Bronchial epithelial cell (primary cell): ENCODE measurements at places on chromosomes 2 and 18.

DNA sequence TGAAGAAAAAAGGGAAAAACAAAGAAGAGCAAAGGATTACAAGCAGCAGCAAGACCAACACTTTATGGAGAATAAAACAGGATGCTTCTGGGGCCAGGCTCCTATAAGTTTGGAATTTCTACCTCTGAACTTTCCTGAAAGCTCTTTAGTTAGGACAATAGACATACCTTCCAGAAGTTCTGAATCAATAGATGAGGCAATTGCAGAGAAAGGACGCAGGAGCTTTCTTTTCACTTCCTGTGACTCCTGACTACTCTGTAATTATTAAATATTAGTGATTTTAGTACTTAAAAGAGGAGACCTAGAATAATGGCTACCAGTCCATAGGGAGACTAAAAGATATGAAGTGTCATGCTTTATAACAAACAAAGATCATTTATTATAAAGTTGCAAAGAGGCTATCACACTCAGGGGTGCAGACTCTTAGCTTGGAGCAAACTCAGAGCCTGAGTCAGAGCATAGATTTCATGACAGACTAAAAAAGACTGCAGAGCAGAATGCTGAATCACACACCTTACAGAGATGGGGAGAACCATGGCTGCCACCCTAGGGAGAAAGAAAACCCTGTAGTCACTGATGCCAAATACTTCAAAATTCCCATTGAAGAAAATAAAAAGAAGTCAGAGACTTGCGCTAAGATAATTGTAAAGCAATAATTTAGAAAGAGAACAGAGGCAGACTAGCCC lies 52.5 kb upstream of the FAM136A start:
- peak; percentile 88 for DNase-seq

DNA sequence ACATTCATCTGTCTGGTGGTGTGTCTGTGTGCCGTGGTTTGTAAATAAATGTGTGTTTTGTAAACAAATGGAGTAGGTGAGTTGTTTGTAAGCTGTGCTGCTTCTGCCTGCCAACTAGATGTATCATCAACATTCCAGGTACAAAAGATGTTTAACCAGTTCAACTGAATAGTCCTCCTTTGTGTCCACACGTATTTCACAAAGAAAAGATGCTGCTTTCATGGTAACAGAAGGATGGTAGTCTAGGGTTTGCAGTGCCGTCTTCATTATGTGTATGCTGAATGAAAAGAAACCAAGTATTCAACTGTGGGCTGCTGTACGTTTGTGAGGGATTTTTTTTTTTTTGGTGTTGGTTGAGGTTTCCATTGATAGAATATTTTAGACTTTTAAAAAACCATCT lies 72.1 kb downstream of the CAMKMT start:
- DNase-seq = peak; percentile 86

DNA sequence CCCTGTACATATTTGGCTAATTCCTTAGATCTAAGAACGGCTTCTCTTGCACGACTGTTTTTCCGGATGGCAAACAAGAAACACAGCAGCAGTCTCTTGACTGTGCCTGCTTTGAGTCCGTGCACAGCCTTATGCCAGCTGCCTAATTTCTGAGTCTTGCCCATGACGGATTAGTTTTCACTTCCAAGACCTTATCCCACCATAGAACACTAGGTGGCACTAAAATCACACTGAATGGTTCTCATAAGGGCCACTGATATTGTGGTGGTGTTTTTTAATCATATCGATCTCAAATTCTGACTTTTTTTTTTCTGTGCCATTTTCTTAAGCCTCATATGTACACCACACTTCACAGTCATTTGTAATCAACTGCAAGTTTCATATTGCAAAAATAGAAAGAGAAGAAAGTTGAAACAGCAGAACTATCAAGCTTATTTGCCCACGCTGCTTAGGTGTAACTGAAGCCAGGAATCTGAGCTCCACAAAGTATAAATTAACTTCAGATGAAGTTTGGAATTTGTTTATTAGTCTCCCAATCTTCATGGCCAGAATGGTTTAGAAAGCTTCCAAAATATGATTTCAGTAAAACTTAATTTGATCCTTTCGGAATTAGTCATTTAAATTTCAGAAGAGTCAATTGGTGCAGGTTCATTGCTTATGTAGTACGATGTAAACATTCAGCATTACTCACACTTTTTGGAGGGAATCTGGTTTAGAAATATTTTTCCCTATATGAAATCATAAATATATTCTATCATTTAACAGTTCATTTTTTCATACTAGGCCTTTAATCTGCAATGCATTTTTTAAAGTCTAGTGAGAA lies 45.5 kb upstream of the SCN7A start:
- DNase-seq = peak; percentile 69

DNA sequence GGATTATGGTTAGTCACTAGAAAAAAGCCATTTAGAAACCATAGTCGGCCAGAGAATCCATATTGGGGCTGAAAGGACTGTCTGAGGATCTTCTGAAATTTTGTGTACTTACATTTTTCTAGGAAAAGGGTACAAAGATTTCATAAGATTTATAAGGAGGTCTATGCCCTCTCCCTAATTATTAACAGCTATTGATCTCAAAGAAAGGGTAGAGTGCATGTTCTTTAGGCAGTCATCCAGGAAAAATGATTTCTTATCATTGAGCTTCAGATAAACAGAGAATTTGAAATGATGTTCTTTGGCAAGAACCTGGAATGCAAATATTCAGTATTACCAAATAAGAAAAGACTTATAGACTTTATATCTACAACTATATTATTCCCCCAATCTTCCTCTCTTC lies 195.3 kb downstream of the ACTR3 start:
- no peak for DNase-seq

DNA sequence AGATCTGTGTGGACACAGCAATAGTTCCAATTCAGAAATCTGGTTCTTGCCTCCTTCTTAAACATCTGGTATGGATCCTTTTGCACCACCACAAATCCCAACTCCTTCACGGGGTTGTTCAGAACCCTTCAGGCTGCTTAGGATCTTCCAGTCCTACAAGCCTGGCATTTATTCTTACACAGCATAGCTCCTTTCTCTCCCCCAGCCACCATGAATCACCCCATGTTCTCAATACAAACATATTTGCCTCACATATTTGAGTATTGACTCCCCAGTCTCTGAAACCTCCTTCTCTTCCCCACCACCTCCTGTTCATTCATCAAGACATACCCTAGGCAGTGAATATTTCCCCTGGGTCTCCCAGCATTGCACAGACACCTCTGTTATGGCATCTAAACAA lies 155.2 kb downstream of the ALK start:
- DNase-seq = peak; percentile 66

DNA sequence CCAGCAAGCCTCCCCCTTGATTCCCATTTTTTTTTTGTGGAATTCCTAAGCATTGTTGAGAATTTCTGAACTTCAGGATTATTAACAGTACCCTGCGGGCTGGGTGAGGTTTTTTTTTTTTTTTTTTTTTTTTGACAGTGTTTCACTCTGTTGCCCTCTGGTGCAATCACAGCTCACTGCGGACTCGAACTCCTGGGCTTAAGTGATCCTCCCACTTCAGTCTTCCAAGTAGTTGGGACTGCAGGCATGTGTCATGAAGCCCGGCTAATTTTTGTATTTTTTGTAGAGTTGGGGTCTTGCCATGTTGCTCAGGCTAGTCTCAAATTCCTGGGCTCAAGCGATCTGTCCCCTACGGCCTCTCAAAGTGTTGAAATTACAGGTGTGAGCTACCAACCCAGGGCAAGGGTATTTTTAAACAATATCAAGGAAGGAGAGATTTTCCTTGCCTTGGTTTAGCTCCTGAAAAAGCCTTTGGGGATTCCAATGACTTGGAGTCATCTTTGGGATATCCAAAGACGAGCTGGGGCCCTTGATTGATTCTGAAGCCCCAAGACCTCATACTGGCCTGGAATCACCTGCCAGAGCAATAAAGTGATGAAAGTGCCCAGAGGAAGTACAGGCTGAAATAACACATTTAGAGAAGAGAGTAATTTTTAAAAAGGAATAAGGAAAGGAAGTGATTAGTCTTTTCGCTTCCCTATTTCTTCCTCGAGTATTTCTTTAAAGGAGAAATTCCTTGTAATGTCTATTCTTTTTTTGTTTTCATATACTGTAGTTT lies 240.2 kb downstream of the TGIF1 start:
- DNase-seq = no peak

DNA sequence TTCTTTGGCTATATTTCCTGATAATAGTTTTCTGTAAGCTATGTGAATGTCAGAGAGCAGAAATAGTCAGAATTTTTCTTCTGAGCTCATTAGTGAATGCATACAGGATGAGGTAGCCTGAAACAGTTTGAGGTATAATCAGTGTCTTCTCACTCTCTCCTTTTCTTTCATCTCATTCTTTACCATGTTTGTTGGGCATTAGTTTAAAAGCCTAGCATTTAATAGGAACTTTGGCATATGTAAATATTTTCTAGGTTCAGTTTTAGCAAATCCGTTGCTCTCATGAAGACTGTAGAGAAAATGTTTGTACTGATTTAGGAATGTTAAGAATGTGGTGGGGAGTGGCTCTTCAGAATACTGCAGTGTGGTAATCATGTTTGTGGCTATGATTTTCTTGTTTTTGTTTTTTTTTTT lies 119.4 kb downstream of the PARD3B start:
- peak; percentile 63 for DNase-seq

DNA sequence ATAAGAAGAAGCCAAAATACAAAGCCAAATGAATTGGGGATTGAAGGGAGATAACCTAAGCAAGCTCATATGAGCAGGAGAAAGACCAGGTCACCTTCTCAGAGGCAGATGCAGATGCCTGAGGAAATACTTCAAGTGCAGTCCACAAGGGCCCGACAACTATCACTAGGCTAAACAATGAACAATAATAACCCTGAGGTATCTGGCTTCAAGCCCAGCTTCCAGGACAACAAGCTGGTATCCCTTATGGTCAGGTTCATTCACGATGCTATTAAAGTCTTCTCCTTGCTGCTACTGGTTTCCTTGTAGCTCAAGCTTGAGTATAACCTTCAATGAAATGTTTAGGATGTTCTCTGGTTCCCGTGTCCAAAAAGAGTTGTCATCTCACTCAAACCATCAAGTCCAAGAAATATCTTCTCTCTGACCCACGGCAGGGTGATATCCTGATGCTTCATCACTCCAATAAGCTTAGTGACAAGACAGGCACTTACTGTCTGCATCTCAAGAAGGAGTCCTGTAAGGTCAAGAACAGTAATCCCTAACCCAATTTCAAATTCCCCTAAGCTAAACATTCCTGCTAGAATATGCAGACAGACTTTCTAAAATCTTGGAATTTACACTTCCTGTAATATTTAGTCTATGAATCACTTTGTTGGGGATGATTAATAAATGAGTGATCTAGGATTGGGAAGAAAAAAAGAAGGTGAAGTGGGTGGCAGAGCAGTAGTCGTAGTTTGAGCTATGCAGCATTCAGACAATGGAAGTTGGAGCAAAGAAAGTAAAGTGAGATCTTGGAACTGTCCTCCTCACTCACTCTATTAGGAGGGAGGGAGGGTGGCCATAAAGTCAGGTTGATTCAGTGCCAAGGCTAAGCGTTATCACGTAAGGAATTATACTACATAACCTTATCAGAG lies 33.1 kb downstream of the CHN1 start:
- peak; percentile 90 for DNase-seq

- DNase-seq = no peak
These were observed 40.2 kb downstream of the ONECUT2 start for GRCh38 chr18:57475408-57475807.

DNA sequence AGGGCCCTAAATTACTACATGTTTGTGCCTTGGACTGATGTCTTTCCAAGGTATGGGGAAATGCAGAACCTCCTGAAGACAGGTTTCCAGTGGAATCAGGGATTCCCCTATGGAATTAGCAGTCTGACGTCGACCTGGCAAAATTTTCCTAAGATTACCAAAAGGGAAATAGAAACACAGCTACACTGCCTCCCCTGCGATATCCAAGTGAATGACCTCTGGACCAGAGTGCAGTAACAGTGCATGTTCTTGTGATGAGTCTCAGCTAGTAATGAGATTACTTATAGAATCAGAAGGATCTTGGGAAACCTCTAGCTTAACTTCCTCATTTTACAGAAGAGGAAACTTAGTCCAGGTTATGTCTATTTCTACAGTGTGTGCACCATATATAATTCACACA lies 21.3 kb upstream of the CHST9 start:
- no peak for DNase-seq

- no peak for DNase-seq
These were observed 12.8 kb downstream of the PSMD1 start for GRCh38 chr2:231069379-231070054.
